Stimulated activated CD8-positive, alpha-beta memory T cell treated with anti-CD3 and anti-CD28 coated beads, Interleukin-7, amount 100 ng/mL, for 48 hours (primary cell): ENCODE measurements at places on chromosomes 12 and 14.

DNA sequence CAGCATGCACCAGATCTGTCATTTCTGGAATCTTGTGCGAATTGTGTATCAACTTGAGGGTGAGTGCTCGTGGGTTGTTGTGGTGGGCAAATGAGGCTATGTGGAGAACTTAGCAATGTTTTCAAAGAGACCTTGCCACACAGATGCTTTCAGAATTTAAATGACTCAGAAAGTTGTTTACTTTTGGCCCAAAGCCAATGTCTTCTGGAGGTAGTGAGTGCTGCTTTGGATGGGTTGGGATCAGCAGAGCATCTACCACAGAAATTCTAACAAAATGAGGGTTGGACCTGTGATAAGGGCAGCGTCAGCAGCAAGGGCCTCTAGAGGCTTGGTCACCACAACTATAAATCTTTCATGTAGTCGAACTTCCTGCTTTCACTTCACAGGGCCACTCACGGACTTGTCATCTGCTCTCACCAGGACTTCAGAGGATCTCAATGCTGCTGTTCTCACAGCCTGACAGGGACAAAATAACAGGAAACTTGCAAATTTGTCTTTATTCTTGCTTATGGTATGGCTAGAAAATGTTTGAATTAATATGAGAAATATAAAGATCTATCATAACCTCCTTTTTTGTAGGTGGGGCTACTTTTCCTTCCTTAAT, 111.4 kb downstream of the DACT1 start:
- DNase-seq = no peak

GRCh38 chr12:75481013-75481705, 604 bp downstream of the GLIPR1 start:
- no peak for DNase-seq

DNA sequence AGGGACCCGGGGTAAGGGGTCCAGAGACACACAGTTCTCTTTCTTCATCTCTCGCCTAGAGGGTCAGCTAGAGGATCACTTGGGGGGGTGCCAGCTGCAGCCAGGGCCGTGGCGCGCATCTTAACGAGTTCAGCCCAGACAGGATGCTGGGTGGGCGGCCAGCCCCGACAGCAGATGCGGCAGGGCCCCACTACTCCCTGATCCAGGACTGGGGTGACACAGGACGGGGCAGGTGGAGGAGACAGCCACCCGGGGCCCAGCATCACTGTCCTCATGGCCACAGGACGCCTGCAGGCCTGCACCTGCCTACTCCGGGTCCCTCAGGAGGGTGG, 12.8 kb downstream of the AKT1 start:
- DNase-seq = no peak

DNA sequence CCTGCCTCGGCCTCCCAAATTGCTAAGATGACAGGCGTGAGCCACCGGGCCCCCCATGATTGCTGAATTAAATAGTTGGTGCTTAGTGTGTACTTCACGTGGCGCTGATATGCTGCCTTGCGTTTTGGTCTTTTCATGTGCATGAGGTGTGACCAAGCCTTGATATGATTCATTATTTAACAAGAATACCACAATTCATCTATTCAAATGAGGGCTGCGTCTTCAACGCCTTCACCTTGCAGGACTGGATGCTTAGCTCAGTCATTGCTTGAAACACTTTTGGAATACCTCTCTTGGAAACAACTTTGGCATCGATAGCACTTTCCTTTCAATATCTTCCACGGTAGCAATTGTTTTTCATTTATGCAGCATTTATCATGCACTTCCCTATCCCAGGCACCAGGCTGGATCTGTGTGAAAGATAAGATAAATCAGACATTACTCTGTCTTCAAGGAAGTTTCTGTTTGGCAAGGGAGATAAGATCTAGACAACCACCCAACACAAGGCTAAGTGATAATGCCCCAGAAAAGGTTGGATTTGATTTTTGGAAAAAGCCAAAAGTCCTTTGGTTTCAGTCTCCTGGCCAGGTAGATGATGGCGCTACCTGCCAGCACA, 1.3 kb upstream of the TEAD4 start:
- no peak for DNase-seq

DNA sequence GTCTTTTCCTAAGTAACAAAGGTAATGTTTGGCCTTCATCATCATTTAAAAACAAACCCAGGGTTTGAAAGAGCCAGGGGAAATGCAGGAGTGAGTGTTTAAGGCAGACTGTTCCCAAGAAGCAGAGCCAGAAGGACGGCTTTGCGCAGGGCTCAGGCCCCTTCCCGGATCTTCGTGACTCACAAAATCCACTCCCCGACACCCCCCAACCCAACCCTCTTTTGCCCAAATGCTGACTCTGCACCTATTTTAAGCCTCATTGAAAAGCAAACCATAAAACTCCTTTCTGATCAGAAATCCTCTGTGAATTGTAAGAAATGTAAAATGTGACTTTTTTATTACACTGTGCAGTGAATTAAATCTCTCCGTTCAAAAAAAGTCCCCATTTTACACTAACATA, 67.5 kb downstream of the SETD3 start:
- no peak for DNase-seq

DNA sequence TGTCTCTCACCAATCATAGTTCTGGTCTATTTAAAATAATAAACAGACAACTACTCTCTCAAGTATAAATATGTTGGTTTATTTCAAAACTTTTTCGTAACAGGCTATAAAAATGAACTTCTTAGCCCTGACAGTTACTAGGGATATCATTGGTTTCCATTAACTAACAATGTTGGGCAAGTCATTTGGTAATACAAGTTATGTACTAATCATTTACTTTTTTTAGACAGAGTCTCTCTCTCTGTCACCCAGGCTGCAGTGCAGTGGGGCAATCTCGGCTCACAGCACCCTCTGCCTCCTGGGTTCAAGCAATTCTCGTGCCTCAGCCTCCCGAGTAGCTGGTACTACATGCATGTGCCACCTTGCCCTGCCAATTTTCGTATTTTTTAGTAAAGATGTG, 14.6 kb upstream of the KANSL2 start:
- no peak for DNase-seq

- no peak for DNase-seq
Measured at GRCh38 chr12:28844718-28845117, 304.4 kb upstream of the FAR2 start.

DNA sequence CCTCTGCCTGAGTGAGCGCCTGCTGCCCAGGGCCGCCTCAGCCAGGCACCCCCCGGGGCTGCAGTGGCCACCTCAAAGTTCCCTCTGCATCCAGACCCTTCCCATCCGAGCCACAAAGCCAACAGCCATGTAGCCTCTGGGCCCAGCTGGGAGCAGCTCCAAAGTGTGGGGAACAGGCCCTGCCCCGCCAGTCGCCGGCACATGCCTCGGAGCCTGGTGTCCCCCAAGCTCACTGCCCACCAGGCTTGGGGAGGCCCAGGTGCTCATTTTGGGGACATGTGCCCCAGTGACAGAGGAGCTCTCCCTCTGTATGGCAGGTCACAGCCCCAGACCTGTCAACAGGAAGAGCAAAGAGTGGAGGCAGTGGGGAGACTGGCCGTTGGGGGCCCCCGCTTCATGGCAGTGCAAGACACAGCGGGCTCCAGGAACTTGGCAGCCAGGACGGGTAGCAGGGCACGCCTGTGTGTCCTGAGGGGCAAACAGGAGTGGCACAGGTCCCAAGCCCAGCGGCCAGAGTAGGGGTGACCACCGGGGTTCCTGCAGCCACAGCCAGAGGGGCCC, 29.9 kb downstream of the JAG2 start:
- DNase-seq = no peak

GRCh38 chr12:58728397-58728796, 191.9 kb downstream of the LRIG3 start:
- no peak for DNase-seq

GRCh38 chr12:109291521-109292341, 17.4 kb downstream of the FOXN4 start:
- DNase-seq = no peak

- no peak for DNase-seq
Measured at GRCh38 chr12:26749781-26750180, 83.2 kb downstream of the ITPR2 start.

DNA sequence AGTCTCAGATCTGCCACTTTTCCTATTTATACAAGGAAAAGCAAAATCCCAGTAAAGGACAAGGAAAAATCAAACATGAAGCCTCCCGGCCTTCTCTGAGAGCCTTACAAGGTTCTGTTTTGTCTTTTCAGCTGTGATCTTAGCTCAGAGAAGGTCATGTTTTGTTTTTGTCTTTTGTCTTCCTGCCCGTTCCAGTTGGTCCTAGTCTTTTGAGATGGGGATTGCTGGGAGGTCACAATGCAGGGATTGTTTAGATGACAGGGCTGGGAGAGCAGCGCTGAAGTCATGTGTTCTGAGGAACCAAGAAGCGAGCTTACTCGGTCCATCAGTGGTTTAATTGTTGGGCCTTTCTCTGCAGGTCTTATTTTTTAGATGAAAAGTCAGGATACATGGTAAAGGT, 6.0 kb downstream of the PLEKHH1 start:
- no peak for DNase-seq
